Lung (tissue), 17 donors: ENCODE measurements at places on chromosomes 11 and 22. TPM values are rescaled to one million over a fixed set of nuclear protein-coding genes. Genes with fewer than 3 reads are reported as not detected.

GRCh38 chr11:70155386-70155785 is 47.7 kb upstream of the FADD start:
- no peak for DNase-seq

DNA sequence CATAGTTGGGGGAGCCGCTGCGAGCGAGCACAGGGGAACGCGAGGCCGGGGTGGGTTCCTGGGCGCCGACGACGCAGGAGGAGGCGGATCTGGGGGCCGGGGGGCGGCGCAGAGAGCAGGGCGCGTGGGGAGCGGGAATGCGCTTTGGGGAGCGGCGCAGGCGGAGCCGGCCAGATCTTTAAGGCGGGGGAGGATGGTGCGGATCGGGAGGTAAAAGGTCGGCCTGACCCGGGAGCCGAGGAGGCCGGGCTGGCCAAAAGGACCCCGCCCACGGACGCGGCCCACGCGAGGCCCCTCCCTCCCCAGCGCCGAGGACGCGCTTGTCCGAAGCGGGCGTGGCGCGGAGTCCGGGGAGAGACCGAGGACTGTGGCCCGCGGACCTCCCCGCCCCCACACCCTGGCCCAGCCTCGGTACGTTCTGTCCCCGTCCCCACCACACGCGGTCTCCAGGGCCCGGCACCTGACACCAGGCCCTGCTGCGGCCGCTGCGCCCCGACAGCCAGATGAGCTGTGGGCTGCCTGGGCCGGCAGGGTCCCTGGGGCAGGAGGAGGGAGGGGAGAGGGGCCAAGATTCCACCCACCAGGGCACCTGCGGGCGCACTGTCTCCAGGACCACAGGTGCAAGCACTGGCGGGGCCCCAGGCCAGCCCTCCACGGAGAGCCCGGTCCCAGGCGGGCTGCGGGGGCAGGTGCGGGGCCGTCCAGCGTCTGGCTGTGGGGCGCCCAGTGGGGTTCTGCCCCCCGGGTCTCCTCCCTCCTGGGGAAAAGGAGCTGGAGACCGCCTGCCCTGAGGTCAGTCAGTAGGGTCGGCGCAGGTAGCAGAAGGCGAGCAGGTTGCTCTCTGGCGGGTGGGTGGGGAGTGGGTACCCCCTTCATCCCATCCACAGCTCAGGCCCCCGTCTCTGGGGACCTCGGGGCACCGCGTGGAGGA is 10.9 kb downstream of the PIM3 start:
- DNase-seq: no peak

B4GALNT4 gene
- 1.4 TPM for total RNA-seq

DNA sequence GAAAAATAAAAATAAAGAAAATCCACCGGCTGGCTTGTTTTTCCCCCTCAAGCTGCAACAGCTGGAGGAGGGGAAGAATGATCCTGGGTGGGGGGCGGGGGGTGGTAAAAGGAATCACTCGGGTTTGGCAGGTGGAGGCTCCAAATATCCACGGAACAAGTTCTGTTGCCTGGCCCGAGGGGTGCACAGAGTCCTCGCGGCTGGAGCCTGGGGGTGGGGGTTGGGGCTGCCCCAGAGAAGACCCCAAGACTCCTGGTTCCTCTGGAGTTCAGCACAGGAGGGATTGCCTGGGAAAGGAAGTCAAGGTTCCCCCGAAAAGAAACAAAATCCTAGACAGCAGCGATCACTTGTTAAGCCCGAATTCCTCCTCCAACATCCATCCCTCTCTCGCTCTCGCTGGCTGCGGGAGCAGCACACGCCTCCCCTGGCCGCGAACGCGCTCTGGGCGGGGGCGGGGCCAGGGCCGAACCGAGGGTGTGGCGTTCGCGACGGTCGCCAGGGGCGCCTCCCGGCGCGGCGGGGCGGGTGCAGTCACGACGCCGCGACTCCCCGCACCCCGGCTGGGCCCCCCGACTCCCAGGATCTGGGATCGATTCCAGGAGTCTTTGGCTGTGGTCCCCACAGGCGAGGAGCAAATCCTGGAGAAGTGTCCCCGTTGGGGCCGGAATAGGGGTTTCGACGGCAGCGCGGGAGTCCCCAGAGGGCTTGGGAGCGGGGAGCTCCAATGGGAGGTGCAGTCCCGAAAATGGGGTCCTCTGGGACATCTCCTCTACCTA is at the start of gene KCNA4:
KCNA4 (minus strand) TSS at position 443 of the 776 bp plus-strand sequence. CDS start 4,352 bp downstream, outside the sequence.
- DNase-seq: peak; percentile 77

DNA sequence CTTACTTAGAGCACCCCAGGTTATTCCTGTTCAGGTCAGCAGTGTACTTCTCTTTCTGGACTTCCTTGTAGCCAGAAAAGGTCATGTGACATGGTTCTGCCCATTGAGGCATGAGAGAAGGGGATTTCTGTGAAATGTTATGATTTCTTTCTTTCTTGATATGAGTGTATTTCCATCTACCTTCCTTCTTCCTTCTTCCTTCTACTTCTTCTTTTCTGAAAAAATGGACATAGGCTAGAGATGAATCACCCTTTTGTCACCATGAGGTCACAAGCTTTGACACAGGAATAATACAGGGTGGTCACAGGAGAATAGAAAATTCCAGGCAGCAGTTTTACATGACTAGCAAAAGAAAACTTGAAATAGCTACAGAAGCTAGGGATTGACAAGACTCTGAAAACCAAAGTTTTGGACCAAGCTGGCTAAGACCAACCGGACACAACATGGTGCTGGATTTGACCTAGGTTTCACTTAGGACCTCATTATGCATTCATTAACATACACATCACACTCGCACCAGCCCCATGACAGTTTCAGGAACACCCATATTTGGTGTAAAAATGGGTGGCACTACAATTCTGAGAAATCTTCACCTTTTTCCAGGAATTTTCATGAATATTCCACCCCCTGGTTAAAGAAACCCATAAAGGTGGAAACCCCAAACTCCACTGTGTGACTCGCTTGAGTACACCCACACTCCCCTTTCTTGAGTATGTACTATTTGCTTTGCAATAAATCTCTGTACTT is 21.2 kb upstream of the MAP6 start:
- no peak for DNase-seq

DNA sequence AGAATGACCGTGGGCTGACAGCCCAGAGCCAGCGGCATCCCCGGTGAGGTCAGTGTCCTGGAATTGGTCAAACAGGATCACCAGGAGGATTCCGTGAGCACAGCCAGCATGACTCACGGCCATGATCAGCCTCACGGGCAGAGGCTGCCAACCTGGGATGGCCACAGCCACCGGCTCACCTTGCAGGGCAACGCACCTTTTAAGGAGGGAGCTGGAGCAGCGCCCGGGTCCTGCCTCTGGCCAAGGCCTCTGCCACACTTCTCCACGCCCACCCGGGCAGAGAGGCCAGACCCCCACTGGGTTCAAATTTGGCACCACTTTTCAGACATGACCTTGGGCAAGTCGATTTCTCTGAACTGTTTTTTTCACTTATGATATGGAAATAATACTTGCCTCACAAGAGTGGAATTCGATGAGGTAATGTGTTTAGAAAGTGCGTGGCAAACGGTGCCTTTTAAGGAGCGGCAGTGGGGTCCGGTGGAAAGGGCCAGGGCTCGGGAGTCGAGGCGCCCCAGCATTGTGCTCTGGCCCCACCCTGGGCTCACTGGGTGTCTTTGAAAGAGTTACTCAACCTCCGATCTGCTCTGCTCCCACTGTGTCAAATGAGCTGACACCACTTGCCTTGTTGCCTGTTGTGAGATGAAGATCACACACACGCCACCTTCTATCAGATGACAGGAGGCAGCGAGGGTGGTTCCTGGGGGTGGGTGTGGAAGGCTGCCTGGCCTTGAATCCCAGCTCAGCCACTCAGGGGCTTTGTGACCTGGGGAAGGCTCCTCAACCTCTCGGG is 16.0 kb downstream of the TXN2 start:
- peak; percentile 54 for DNase-seq

KDM2A gene
- total RNA-seq: 102 TPM

ATG16L2 gene
- 42.6 TPM for total RNA-seq

MFRP gene
- total RNA-seq: not detected

CDC42EP1 gene
- total RNA-seq: 23.9 TPM

GRCh38 chr22:46542011-46542985 is 4.9 kb upstream of the CELSR1 start:
- DNase-seq: peak; percentile 79

SCGB1D2 gene
- not detected for total RNA-seq

GRCh38 chr22:32590556-32590955 is 115.9 kb downstream of the FBXO7 start:
- DNase-seq: no peak

- DNase-seq: no peak
Observed at GRCh38 chr11:69919659-69920344, 100.6 kb upstream of the FGF3 start.

DNA sequence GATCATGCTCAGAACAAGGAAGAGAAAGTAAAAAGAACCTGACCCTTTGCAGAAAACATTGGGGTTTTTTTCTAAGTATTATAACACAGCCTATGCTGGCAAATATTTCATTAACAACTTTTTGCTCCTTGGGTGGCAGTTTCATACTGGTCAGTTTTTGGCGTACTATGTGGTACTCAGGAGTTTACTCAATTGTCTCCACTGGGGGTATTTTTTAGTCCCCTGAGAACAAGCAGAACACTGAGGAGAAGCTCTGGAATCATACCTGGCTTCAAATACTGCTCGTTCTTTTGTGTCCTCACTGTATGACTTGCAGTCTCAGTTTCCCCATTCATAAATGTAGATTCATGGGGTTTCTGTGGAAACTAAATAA is 90.4 kb downstream of the SERGEF start:
- DNase-seq: no peak

- no peak for DNase-seq
Observed at GRCh38 chr11:60868682-60869450, 1.5 kb downstream of the ZP1 start.

KCNC1 gene
- total RNA-seq: not detected

OR52I1 gene
- not detected for total RNA-seq

INS gene
- total RNA-seq: not detected

DNA sequence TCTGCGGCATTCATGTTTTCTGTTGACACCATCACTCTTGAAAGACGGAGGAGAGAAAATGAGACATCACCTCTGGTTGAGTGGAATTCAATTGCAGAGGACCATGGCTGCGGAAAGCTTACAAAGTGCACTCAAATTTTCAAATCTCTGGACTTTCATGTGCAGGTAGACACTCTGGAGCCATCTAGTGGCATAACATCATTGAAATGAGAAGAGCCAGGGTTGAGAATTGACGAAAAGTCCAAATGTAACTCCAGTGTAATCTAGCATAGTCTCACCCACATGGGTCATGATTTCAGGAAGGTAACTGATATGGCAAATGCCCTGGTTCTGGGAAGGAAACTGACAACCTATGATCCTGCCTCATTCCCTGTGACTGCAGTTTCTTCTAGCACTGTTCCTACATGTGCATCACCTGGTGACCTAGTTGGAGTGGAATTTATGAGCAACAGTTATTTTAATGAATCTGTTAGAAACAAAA is 687.8 kb downstream of the KCNA4 start:
- peak; percentile 46 for DNase-seq
